ENCODE measurements at places on chromosomes 1 and 21.

- DNase-seq, result no peak
These were observed 144.6 kb downstream of the PGBD5 start for GRCh38 chr1:230281556-230281955.

- DNase-seq, result no peak
These were observed 70.1 kb downstream of the LHX9 start for GRCh38 chr1:197987294-197987693.

DNA sequence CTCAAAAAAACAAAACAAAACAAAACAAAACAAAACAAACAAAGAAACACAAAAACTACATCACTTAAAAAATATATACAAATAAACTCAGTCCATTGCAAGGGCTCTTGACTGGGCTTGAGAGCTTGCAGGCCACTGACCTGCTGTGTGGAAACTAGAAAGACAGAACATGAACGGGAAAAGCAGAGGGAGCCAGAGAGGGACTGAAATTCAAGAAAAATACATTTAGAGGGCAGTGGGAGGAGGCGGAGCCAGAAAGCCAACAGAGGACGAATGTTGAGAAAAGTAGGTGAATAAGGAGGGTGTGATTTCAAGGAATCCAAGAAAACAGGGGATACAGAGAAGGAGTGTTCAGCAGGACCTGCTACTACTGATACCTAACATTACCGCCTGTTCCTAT lies 41.4 kb upstream of the PLA2G2C start:
- no peak for DNase-seq

- DNase-seq, result no peak
These were observed 73.5 kb downstream of the ABL2 start for GRCh38 chr1:179156026-179156425.

DNA sequence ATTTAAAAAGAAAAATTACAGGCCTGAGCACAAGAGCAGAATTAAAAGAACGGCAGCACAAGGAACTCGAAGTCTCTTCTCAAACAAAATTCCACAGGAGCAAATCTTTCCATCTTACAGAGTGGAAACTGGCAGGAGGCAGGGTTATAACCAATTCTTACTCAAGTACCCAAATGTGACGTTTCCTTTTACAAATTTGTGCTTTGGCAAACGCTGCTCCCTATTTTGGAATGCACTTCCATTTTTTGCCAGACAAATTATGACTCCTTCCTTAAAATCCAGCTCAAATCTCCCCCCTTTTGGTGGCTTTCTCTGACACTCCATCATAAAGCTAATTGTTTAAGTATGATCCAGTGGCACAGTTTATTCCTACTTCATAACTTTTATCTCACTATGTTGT lies 7.8 kb downstream of the ERI3 start:
- DNase-seq, result no peak

- no peak for DNase-seq
These were observed 130.3 kb upstream of the SPATA6 start for GRCh38 chr1:48602349-48602748.

DNA sequence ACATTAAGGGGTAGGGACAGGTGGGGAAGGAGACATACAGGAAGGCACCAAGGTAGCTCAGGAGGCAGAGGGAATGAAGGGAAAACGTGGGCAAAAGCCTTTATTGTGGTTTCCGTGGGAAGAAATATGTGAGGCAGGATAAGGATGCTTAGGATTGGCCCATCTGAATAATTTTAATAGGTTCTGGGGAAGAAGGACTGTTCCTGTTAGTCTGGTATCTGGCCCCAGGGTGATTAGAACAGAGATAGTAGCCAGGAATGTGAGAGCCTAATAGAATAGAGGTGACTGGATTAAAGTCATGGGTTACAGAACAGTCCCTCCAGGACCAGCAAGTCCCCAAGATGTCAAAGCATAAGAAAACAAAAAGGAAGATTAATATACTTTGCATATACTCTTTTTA lies 545.2 kb upstream of the CAMK1G start:
- no peak for DNase-seq

DNA sequence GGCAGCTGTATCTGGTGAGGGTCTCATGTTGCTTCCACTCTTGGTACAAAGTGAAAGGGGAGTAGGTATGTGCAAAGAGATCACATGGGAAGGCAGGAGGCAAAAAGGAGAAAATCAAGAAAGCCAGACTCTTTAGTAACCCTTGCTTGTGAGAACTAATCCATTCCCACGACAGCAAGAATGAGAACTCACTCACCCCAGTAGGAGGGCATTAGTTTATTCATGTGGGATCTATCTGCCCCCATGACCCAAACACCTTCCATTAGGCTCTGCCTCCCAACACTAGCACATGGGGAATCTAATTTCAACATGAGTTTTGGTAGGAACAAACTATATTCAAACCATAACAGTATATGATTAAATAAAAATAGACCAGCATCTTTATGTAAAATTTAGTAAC lies 57.6 kb downstream of the ZNHIT6 start:
- DNase-seq, result no peak

- DNase-seq, result no peak
These were observed 28.3 kb downstream of the DEGS1 start for GRCh38 chr1:224211206-224211962.

- DNase-seq, result no peak
These were observed 78.5 kb downstream of the SIPA1L2 start for GRCh38 chr1:232551386-232551785.

DNA sequence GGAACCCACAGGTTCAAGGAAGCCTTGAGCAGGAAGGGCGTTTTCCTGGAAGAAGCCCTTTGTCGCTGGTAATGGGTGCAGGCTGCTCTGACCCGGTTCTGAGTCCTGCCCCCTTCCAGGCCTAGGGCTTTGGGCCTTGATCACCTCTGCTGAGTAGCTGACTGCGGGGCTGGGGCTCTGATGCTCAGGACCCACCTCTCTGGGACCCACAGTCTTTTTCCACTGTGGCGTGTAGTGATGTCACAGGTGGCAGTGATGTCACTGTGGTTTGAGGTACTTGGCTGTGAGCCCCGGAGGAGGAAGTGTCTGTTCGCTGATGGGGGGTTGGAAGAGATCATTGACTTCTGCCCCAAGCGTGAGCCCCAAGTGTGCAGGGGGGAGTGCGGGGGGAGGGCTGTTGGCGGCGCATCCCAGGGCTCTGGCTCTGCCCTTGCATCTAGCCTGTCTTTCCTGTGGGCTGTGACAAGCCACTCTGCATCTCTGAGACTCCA lies 6.9 kb downstream of the TNFRSF1B start:
- no peak for DNase-seq

DNA sequence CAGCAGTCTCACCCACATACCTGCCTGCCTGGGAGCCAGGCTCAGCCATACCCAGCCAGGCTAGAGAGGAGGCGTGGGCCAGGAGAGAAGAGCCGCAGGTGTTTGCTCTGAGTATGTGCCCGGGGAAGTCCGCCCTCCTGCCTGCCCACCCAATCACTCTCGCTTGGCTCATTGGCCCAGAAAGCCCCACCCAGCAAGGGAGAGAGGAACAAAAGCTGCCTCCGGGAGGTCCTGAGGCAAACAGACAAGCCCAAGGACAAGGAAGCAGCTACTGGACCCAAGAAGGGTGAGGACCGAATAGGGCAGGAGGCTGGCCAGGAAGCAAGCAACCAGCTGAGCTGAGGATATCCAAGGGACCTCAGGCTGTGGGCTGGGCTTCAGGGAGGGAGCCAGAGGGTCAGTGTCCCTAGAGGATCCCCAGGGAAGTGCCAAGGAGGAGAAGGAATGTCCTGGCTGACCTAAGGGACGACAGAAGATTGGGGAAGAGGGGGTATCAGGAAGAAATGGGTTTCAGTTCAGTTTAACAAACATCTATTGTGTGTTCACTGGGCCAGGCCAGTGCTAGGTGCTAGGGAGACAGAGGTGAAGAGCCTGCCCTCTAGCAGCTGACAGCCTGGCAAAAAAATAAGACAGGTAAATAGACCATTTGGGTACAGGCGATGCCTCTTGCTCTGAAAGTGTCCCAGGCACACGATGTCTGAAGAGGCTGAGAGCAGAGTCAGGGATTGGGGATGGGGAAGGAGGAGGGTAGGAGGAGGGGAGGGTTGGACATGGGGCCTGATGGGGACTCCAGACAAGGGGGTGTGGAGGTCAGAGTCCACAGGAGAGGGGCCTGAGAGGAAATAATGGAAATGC lies at the start of gene GJB4:
Gene GJB4 (plus strand): TSS at position 238 of the 855 bp plus-strand sequence. CDS start 1,515 bp downstream, outside the sequence.
- DNase-seq, result no peak

- no peak for DNase-seq
These were observed 781 bp downstream of the PROX1 start for GRCh38 chr1:213988507-213989001.

DNA sequence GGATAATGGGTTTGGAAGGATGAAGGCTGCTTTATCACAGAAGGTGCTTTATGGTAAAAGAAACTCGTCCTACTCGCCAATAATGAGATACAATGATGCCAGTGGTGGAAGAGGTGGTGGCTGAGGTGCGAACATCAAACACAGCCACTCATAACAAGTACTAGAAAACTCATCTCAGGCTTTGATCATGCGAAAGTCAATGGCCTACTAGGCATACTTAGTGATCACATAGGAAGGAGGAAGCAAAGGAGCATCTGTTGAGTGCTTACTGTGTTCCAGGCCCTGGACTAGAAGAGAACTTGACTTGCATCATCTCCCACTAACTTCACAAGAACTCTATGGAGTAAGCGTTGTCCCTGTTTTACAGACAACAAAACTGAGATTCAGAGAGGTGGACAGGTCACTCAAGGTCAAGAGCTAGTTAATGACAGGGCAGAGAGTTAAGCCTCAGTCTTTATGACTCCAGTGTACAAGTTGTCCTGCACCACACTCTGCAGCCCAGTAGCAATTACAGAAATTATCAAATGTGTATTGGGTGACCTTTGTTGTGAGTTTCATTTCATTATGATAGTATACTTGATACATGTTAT lies 33.6 kb downstream of the RUNX1 start:
- no peak for DNase-seq

Measured in HCT116 (cell line).